CD4-positive, alpha-beta T cell treated with Interleukin-4 for 4 hours (primary cell): ENCODE measurements at places on chromosomes 2 and 18.

GRCh38 chr2:235832941-235833340, 335.2 kb downstream of the GBX2 start:
- no peak for DNase-seq

GRCh38 chr2:9941996-9942390, 9.5 kb upstream of the GRHL1 start:
- DNase-seq = no peak

- DNase-seq = no peak
Measured at GRCh38 chr2:19543663-19544383, 185.4 kb upstream of the OSR1 start.

DNA sequence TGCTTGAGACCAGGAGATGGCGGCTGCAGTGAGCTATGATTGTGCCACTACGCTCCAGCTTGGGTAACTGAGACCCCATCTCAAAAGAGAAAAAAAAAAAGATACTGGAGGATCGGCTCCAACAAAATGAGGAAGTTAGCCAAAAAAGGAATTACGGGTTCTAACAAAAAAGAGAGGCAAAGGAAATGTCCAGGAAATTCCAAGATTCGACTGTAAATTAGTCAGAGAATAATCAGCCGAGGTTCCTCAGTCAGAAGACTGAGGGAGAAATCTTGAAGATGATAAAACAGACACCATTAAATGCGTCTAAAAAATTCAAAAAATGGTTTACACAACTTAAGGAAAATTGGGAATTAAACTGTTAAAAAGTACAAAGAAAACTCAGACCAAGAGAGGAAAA, 89.5 kb downstream of the AAK1 start:
- DNase-seq = no peak

- DNase-seq = no peak
Measured at GRCh38 chr2:192228685-192229084, 34.0 kb upstream of the TMEFF2 start.

DNA sequence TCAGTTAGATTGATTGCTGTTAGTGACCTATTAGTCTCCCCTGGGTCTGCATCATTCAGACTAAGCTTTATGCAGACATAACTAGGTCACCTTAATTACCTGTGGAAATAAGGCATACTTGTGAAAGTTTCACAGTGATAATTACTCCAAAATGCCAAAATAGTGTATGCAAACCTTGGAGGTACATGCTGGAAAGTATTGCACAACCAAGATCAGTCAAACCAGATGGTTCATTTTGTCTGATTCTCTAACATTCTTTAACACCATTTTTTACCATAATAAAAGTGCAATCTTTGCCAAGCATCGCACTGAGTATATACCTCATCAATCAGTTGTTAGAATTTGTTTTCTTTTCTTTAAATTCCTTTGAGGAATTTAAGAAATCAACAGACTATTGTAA, 186.3 kb upstream of the TMEFF2 start:
- DNase-seq = no peak

DNA sequence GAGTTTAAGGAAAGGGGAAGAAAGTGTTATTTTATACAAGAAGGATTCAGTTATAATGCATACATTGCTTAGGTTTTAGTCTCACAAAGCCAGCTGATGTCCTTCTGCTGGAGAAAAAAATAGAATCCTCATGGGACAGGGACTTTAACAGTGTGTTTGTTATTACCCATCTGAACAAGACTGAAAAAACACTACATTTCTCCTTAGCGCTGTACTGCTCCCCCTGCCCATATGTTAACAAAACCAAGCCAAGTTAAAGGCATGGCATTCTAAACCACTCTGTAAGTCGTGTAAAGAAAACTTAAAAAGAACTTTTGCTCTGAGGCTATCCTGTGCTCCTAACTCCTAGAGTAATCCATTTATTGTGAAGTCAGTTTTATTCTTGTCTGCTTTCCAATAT, 102.6 kb upstream of the NYAP2 start:
- DNase-seq = no peak

DNA sequence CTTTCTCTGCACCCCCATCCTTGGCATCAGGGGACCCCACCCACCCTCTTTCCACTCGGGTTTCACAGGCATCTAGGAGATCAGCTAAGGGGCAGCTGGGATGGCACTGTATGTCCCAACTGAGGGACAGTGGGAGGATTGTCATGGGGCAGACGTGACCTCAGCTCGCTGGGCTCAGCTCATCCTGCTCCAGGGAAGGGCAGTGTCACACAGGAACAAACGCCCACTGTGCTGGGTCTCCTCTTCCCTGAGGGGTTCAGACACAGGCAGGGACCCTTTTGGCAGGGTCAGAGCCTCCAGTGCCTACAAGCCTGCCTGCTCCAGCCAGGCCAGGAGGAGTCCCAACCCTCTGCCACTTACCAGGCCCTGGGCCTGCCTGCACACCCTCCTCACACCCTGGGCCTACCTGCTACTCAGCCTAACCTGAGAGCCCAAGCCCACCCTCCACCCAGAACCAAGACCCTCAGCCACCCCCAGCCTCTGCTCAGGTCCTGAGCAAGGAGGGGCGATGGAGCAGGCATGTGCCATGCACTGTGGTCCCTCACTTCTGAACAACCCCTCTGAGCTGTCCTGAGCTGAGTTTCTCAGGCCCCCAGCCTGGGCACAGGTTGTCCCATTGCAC, 68.2 kb downstream of the HS1BP3 start:
- no peak for DNase-seq

DNA sequence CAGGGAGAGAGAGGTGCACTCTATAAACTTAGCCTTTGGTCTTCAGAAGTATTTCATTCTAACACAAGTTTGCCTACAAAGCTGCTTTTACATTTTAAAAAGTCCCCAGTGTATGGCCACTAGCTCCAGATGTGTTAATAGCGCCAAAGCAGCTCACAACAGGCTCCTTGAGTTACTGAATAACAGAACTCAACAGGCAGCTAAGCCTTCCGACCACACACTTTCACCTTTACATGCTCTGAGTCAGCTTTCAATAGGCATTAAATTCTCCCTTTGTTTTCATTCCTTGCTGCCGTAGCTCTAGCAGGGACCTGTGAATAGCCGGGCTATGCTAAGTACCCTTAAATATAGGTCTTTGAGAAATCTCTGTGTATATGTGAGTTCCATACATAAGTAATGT, 262.8 kb upstream of the PARD3B start:
- DNase-seq = no peak

DNA sequence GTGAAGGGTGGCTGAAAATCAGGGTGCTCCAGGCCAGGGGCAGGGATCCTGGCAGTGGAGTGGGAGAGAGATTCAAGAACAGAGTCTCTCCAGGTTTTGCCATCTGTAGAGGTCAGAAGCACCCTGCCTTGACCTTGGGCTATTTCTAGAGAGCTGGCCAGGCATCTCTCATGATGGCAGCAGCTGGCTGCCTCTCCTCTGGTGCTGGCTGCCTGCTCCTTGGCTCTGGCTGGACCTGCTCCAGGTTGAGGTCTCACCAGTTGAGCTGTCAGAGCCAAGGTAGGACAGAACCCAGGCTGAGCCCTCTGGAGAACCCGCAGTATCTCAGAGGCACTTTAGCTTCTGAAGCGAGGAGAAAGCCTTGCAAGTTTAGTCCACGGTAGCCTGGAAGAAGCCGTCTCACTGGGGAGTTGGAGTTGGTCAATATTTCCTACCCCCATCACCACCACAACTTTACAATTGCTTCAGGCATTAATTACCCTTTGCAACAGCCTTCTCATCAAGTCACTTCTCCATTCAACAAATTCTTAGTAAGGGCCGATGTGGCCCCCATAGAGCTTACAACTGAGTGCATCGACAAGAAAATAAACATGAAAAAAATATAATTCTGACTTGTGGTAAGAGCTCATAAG, 25.6 kb downstream of the GNLY start:
- DNase-seq = no peak
